ENCODE measurements at places on chromosomes 12 and 14.

GRCh38 chr14:103304706-103305105 lies 29.3 kb upstream of the EIF5 start:
- DNase-seq, result no peak

- DNase-seq, result no peak
These were observed 81.1 kb upstream of the GTF2A1 start for GRCh38 chr14:81301813-81302212.

DNA sequence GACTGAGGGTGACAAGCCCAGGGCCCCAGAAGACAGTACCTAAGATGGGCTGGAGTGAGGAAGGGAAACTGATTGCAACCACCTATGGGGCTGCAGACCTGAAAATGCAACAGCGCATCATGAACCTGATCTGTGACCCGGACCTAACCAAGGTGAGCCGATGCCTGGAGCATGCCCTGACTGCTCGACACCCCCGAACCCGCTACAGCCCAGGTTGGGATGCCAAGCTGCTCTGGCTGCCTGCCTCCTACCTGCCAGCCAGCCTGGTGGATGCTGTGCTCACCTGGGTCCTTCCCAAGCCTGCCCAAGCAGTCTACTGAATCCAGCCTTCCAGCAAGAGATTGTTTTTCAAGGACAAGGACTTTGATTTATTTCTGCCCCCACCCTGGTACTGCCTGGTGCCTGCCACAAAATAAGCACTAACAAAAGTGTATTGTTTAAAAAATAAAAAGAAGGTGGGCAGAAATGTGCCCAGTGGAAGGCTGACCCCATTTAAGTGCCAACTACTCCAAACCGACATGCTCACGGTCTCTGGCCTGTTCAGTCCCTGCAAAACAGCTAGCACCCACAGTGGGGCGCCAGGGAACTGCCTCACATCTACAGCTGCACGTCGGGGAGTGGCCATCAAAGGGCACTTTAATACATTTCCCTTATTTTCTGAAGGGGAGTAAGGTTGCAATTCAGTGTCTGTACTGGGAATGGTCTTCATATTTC lies 4.2 kb downstream of the RDH5 start:
- DNase-seq, result peak; percentile 35

DNA sequence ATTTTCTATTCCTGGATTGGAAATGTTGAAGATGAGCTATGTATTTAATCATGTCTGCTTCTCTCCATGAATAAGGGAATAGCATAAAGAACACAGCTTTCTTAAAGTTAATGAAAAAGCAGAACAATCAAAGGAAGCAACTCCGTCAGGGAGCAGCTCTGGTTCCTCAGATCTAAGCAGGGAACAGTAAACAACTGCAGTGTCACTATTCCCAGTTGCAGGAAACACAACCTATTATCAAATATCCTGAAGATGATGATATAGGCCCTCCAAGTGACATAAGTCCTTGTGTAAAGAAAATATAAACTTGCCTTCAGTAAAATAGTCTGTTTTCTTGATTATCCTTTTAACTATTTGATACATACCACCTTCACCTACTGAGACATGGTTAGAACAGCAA lies 228.1 kb downstream of the KCNC2 start:
- no peak for DNase-seq

GRCh38 chr14:75417674-75418073 lies 10.1 kb upstream of the JDP2 start:
- no peak for DNase-seq

DNA sequence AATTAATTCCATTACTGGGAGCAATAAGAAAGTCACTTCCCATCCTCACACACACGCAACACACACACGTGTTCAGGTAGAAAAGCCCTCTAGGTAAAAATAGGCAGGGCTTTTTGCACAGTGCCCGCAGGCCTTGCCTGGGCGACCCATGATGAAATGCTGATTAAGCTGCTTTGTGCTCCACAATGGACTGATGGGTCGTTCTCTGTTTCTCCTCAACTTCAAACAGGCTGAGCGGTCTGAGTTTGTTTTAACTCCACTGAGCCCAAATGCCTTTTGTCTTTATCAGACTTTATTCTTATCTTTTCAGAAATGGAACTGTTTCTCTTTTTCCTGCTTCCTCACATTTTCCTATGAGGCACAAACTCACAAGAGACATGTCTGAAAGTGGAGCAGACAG lies 9.4 kb upstream of the DACT1 start:
- DNase-seq, result no peak

DNA sequence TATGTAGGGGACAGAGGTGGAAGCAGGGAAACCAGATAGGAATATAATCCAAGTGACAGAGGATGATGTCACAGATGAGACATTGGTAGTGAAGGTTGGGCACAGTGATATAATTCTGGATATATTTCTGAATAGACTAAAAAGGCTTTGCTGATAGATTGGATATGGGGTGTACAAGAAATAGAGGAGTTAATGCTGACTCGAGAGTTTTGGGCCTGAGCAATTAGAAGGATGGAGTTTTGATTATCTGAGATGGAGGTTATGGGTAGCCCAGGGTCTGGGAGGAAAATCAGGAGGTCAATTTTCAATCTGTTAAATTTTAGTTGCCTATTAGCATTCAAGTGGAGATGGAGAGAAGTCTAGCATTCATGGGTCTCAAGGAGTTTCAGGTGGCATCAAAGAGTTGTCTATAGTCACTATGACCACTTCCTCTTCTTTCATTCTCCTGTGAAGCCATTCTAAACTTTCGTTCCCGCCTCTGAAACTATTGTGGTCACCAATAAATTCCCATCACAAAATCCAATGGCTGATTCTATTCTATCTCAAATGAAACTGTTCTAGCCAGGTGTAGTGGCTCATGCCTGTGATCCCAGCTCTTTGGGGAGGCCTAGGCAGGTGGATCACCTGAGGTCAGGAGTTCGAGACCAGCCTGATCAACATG lies 10.6 kb upstream of the ANO6 start:
- DNase-seq, result no peak

GRCh38 chr14:52329678-52330369 lies 15.7 kb downstream of the PTGER2 start:
- DNase-seq, result no peak

DNA sequence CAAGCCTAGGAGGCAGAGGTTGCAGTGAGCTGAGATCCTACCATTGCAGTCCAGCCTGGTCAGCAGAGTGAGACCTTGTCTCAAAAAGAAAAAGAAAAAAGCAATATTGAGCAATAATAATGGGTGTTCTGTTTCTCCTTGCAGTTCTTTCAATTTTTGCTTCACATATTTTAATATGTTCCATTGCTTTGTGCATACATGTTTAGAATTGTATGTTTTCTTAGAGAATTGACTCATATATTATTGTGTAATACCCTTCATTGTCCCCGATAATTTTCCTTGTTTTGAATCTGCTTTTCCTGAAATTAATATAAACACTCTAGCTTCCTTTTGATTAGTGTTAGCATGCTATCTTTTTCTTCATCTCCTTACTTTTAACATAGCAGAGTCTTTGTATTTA lies 138.4 kb upstream of the NPAS3 start:
- no peak for DNase-seq

DNA sequence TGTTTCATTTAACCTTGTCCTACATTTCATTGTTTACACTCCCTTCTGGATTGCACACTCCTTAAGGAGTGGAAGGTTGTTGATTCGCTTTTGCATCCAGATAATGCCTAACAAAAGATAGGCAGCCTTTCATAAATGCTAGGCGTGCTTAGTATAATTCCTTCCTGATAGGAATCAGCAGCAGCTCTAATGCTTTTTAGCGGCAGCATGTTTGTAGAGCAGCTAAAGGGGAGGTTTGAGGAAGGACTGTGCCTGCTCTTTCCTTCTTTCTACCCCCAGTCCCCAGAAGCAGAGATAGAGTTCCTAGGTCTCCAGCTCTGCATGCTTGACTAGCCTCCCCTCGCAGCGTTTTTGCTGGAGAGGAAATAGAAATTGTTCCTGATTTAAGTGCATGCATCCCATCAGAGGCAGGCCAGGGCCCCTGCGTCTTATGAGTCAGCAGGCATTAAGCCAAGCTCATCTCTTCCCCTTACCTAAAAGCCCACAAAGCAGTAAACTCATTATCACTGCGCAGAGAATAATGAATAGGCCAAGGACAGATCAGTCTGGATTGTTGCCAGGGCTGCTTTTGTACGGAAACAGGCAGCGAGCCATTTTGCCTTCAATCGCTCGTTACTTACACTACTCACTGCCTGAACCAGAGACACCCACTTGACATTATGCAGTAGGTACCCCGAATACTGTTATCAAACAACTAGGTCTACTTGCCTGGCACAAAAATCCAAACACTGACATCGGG lies 14.0 kb upstream of the TBPL2 start:
- no peak for DNase-seq

DNA sequence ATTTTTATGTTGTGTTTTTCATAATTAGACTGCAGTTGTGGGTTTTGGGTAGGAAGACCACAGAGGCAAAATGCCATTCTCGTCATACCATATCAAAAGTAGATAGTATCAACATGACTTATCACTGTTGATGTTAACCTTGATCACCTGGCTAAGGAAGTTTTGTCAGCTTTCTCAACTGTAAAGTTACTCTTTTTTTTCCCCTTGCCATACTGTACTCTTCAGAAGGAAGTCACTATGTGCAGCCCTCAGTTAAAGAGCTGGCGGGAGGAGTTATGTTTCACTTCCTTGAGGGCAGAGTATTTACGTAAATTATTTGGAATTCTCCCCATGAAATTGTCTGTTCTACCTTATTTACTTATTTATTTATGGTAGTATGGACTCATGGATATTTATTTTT lies 78.7 kb downstream of the PRORP start:
- DNase-seq, result no peak

GRCh38 chr14:95452893-95453712 lies 63.3 kb downstream of the SYNE3 start:
- DNase-seq, result no peak

GRCh38 chr12:57236201-57236924 lies 6.9 kb downstream of the SHMT2 start:
- no peak for DNase-seq

GRCh38 chr12:39070775-39071174 lies 165.4 kb upstream of the CPNE8 start:
- DNase-seq, result no peak

GRCh38 chr14:59566296-59566695 lies 10.3 kb downstream of the CCDC175 start:
- no peak for DNase-seq

- no peak for DNase-seq
These were observed 72.0 kb downstream of the PPP2R5E start for GRCh38 chr14:63470962-63471793.

DNA sequence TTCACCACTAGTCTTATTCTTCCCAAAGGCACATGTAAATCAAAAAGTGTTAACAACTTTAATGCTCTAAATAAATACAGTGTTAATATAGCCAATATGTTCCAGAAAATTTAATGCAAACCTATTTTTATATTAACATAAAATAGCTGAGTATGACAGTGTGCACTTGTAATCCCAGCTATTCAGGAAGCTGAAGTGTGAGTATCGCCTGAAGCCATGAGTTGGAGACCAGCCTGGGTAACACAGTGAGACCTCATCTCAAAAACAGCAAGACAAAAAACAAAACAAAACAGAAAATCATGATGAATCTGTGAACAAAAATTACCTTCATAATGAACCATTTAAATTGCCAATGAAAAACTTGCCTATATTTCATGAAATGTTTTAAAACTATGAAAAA lies 798.9 kb downstream of the SLC6A15 start:
- DNase-seq, result no peak

DNA sequence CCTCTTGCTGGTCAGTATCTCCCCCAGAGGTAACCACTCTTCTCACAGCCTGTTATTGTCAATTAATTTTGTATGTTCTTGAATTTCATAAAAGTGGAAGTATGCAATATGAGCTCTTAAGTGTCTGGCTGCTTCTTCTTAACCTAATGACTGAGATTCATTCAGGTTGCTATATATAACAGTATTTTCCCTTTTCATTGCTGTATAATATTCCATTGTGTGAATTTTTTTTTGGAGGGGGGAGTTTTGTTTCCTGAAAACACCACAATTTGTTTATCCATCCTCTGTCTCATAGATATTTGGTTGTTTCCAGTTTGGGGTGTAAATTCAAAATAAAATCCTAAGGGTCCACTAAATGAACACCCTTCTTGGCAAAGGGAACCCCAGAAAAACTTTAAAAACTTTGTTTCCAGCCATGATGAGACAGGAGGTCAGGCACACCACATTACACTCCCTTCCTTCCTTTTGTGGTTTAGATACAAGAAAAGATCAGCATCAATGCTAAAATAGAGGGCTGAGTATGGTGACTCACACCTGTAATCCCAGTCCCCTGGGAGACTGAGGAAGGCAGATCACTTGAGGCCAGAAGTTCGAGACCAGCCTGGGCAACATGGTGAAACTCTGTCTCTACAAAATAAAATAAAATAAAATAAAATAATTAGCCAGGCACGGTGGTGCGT lies 4.1 kb upstream of the DAO start:
- DNase-seq, result no peak

DNA sequence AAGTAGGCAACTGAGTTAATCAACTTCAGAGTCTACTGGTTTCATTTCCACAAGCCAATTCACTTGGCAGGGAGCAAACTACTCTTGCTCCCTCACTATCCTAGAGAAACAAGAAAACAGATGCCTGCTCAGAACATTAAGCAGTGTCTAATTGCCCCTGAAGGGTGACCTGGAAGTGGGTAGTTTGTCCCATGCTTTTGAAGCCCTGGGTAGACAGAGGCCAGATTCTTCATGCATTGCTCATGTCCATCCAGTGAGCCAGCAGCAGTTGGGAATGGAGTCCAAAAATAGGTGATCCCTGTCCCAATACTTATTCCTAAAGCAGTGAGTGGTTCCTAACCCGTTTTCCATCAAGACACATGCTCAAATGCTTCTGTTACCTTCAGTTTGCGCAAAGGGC lies 48.8 kb downstream of the BICDL1 start:
- no peak for DNase-seq

DNA sequence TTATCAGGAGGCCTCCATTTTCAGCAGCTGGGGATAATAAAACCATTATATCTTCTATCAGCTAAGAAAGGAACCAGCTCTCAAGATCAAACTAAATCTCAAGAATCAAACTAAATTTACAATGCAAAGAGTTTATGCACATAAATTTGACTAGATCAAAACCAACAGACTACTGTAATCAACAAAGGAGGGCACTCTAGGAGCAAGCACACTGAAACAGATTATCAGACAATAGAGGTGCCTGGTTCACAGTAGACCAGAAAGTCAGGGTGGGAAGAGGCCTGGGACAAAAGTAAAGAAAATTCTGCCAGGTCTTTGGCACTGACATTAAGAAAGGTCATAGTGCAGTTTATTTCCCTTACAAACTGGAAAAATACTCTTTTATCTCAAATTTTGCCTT lies 61.0 kb downstream of the HECTD4 start:
- no peak for DNase-seq

GRCh38 chr14:95292660-95293425 lies 26.9 kb downstream of the CLMN start:
- DNase-seq, result no peak

- DNase-seq, result no peak
These were observed 40.2 kb downstream of the MOK start for GRCh38 chr14:102264775-102265174.
